ENCODE measurements at places on chromosomes 3 and 15. TPM values are rescaled to one million over a fixed set of nuclear protein-coding genes. Genes with fewer than 3 reads are reported as not detected.

DNA sequence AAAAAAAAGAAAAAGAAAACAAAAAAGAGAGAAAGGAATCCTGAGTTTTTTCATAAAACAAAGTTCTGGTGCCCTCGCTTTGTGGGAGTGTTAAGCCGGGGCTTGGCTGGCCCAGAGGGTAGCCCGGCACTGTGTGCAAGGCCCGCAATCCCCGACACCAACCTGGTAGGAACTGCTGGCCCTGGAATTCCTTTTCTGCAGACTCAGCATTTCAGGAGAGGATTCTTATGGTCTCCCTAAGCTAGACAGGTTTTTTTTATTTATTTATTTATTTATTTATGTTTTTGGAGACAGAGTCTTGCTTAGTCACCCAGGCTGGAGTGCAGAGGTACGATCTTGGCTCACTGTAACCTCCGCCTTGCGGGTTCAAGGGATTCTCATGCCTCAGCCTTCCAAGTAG lies 238.8 kb downstream of the PDCD6IP start:
- H3K4me1 ChIP-seq, result no peaks in the 10 kb centered on the region
- H3K27me3 ChIP-seq, result no peaks in the 10 kb centered on the region
- H3K36me3 ChIP-seq, result no peaks in the 10 kb centered on the region
- DNase-seq, result no peak

DNA sequence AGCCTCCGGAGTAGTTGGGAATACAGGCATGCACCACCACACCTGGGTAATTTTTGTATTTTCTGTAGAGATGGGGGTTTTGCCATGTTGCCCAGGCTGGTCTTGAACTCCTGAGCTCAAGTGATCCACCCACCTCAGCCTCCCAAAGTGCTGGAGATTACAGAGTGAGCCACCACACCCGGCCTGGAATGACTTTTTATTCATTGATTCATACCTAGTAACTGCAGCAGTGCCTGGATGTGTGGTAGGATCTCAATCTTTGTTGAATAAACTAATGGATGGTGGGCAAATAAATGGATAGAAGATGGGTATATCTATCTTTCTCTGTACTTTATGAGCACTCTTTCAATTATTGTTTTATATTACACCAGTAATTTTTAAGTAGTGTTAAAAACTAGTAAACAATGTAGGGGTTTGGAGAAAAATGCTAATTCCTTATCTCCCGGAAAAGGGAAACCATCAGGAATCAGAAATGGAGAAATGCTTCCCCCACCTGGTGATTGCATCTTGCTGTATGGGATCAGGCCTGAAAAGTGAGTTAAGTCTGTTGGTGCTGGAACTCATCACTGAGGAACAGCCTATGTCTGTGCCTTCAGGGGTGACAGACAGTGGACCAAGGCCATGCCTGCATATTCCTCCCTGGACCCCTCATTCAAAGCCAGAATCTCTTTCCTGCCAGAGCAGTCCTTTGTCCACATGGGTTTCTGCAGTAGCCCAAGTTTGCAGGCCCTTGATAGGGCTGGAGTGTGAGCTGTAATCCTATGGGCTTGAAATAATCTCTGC lies 161.0 kb upstream of the CTDSPL start:
- H3K27ac ChIP-seq, result no peak overlapping the region
- H3K27me3 ChIP-seq, result peaks cover 13% of the 10 kb centered on the region
- DNase-seq, result no peak
- no peaks in the 10 kb centered on the region for H3K4me1 ChIP-seq
- H3K36me3 ChIP-seq, result no peaks in the 10 kb centered on the region

- H3K27ac ChIP-seq, result peak overlapping the region; percentile 98
- H3K27me3 ChIP-seq, result no peaks in the 10 kb centered on the region
- peak overlapping the region; percentile 81 for H3K4me3 ChIP-seq
- H3K36me3 ChIP-seq, result no peaks in the 10 kb centered on the region
Measured at GRCh38 chr3:56782906-56783305, 18.8 kb downstream of the ARHGEF3 start.

DNA sequence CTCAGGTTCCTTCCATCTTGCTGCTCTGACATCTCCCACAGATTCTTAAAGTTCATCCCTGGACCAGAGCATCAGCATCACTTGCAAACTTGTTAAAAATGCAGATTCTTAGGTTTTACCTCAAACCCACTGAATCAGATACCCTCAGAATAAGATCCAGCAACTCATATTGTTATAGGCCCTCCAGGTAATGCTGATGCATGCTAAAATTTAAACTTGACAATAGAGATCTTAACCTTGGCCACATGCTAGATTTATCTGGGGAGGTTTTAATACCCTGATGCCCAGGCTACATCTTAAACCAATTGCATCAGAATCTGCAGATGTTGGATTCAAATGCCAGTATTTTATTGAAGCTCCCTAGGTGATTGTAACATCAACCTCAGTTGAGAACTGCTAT lies 256.9 kb downstream of the RYR3 start:
- DNase-seq, result no peak
- H3K4me3 ChIP-seq, result no peak overlapping the region
- H3K36me3 ChIP-seq, result no peaks in the 10 kb centered on the region
- no peaks in the 10 kb centered on the region for H3K4me1 ChIP-seq

GRCh38 chr3:12275974-12276650 lies 12.8 kb upstream of the PPARG start:
- H3K4me1 ChIP-seq, result no peaks in the 10 kb centered on the region
- DNase-seq, result no peak
- no peak overlapping the region for H3K4me3 ChIP-seq
- H3K27ac ChIP-seq, result no peak overlapping the region

- H3K36me3 ChIP-seq, result no peaks in the 10 kb centered on the region
- no peaks in the 10 kb centered on the region for H3K27me3 ChIP-seq
- no peak overlapping the region for H3K4me3 ChIP-seq
- DNase-seq, result no peak
Measured at GRCh38 chr3:81744366-81744765, 17.1 kb downstream of the GBE1 start.

DNA sequence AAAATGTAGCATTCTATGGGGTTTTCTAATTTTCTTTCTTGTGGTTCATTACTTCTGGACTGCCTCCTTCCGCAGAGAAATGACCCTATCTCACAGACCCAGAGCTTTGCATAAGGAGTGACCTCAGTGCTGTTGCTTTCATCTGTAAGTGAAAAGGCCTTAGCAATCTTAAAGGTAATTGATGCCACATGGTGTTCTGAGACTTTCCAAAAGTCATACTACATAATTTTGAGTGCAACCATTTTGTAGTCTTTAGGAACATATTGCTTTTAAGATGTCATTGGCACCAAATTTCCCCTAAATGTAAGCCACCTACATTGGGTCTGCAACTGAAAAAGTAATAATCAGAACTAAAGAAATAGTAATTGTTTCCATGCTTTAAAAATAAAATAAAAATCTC lies 9.2 kb upstream of the HHLA2 start:
- H3K4me3 ChIP-seq, result no peak overlapping the region
- H3K36me3 ChIP-seq, result peaks cover 11% of the 10 kb centered on the region
- no peaks in the 10 kb centered on the region for H3K27me3 ChIP-seq

DNA sequence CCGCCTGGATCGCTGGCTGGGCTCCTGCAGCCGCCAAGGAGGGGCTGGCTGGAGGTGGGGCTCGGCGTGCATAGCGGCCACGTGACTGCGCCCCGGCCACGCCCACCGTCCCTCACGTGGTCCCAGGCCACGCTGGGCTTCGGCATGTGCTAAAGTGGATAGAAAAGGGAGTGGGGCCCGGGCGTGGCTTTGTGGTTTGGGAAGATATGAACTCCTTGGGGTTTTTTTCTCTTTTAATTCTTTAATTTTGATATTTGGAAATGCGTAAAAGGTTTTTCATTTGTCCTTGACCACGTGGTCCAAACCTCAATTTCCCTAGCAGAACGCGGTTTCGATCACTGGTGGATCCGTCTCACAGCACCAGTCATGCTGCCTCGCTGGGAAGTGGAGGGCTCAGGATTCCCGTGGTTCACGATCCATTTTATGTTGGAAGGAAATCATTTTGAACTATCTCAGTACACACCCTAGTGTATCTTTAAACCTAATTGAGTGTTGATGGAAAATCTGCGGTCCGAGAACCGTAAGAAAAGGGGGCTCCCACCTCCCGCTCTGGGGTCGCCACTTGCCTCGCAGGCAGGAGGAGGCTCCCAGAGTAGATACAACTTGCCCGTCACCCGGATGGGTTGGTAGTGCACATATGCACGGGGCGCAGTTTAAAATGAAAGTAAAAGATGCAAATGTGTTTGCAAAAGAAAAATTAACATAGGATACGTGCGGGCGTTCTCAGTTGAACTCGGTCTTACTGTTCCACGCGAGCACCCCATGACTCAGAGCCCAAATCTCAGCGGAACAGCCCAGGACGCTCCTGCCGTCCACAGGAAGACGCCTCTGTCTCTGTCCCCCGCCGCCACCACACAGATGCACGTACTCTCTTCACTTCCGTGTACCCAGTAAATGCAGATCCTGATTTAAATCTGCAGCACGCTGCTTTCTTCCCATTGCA lies 141.9 kb downstream of the PGPEP1L start:
- H3K36me3 ChIP-seq, result peaks cover 1% of the 10 kb centered on the region
- peak; percentile 78 for DNase-seq
- H3K4me3 ChIP-seq, result peak overlapping the region; percentile 95
- H3K4me1 ChIP-seq, result peaks cover 44% of the 10 kb centered on the region
- H3K27me3 ChIP-seq, result no peaks in the 10 kb centered on the region
- peak overlapping the region; percentile 87 for H3K27ac ChIP-seq

GRCh38 chr3:60225848-60226247 lies 1025.4 kb downstream of the FHIT start:
- no peak overlapping the region for H3K4me3 ChIP-seq
- H3K36me3 ChIP-seq, result no peaks in the 10 kb centered on the region
- DNase-seq, result no peak
- H3K27me3 ChIP-seq, result no peaks in the 10 kb centered on the region
- H3K4me1 ChIP-seq, result peaks cover 17% of the 10 kb centered on the region

GRCh38 chr3:64188810-64189560 lies 36.3 kb downstream of the PRICKLE2 start:
- peaks cover 12% of the 10 kb centered on the region for H3K27me3 ChIP-seq
- no peaks in the 10 kb centered on the region for H3K36me3 ChIP-seq
- DNase-seq, result no peak
- no peak overlapping the region for H3K27ac ChIP-seq
- no peaks in the 10 kb centered on the region for H3K4me1 ChIP-seq
- H3K4me3 ChIP-seq, result no peak overlapping the region

GRCh38 chr15:78859971-78860719 lies 12.5 kb upstream of the MORF4L1 start:
- peak; percentile 73 for DNase-seq
- H3K27ac ChIP-seq, result peak overlapping the region; percentile 98
- H3K4me1 ChIP-seq, result peaks cover 5% of the 10 kb centered on the region
- no peaks in the 10 kb centered on the region for H3K36me3 ChIP-seq
- peak overlapping the region; percentile 96 for H3K4me3 ChIP-seq
- H3K27me3 ChIP-seq, result no peaks in the 10 kb centered on the region

DNA sequence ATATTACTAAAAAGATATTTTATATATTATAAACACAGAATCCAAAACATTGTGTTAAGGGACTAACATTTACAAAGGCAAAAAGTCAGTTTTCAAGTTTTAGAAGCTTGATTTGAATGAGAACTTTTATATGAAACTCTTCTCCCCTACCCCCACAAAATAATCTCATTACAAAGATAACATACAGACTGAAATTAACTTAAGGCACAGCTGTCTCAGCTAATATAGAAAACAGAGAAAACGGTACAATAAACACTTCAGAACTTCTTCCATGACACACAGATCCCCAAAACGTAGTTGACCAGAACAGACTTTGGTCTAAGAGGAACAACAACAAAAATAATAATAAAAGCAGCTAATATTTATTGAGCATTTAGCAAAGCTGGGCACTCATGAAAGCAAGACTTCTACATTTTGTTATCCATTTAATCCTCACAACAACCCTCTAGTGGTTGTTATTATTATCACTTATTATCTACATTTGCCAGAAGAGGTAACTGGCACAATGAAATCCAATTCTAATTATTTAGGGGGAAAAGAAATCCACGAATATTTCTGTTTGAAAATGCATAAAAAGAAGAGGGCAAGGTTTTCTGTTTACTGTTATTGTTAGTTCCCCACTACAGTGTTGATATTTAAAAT lies 68.1 kb downstream of the PFN2 start:
- DNase-seq, result no peak
- H3K4me1 ChIP-seq, result no peaks in the 10 kb centered on the region
- no peak overlapping the region for H3K4me3 ChIP-seq
- H3K36me3 ChIP-seq, result peaks cover 4% of the 10 kb centered on the region
- no peaks in the 10 kb centered on the region for H3K27me3 ChIP-seq
- peak overlapping the region; percentile 74 for H3K27ac ChIP-seq

DNA sequence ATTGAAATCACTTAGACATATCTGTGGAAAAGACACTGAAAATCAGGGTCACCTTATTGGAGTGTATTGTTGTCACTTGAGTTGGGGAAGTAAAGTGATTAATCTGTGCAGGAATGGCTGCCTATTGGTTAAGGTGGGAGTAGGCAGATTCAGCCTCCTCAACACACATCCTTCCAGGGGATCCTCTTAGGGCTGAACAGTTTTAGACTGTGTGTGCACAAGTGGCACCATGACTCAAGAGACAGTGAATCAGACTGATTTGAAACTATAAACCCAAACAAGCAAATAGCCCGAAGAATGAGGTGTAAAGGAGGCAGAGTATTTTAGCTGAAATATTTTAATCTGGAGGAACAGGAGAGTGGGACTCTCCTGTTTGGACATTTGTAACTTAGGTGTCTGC lies 4.9 kb downstream of the ABHD17C start:
- H3K36me3 ChIP-seq, result no peaks in the 10 kb centered on the region
- H3K4me3 ChIP-seq, result no peak overlapping the region
- peaks cover 23% of the 10 kb centered on the region for H3K4me1 ChIP-seq
- no peak for DNase-seq
- H3K27me3 ChIP-seq, result peaks cover 20% of the 10 kb centered on the region

- DNase-seq, result no peak
- H3K4me1 ChIP-seq, result no peaks in the 10 kb centered on the region
- H3K27ac ChIP-seq, result no peak overlapping the region
- H3K36me3 ChIP-seq, result no peaks in the 10 kb centered on the region
- H3K27me3 ChIP-seq, result no peaks in the 10 kb centered on the region
Measured at GRCh38 chr3:10948326-10948725, 44.2 kb upstream of the SLC6A1 start.

DNA sequence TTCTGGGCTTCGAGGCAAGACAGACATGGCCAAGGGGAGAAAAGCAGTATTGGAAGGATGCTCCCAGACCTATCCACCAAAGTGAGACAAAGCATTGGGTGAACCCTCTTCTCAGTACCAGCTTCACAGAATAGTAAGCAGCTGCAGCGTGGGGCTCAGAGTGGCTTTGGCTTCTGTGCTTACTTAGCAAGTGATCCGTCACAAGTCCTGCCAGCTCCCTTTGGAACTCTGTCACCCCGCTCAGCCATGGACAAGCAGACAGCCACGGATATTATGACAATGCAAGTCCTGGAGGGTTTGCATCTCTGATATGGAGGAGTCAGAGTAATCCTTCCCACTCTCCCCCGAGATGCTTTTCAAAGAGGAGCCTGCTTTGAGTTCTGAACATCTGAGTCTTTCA lies 90.8 kb downstream of the SLCO3A1 start:
- no peaks in the 10 kb centered on the region for H3K27me3 ChIP-seq
- no peaks in the 10 kb centered on the region for H3K36me3 ChIP-seq
- no peak for DNase-seq
- peaks cover 52% of the 10 kb centered on the region for H3K4me1 ChIP-seq

The CADM2 gene
- not detected for total RNA-seq

The TAGLN3 gene
- 0.51 TPM for total RNA-seq

The UBE2E2 gene
- total RNA-seq, result 11.9 TPM

The ADAMTSL3 gene
- 0.12 TPM for total RNA-seq

The CELF6 gene
- total RNA-seq, result 0.58 TPM

The ZNF860 gene
- total RNA-seq, result 0.14 TPM

The ZBED2 gene
- 597 TPM for total RNA-seq

The GLCE gene
- total RNA-seq, result 4.2 TPM

The USP50 gene
- total RNA-seq, result not detected

The SEMA6D gene
- total RNA-seq, result not detected

The AQP9 gene
- 0.56 TPM for total RNA-seq

The NAALADL2 gene
- total RNA-seq, result 0.58 TPM

All from activated T-cell treated with anti-CD3 and anti-CD28 coated beads, Interleukin-2, amount 50 U/mL, for 72 hours (primary cell).